ENCODE measurements at places on chromosomes 13 and 19.

DNA sequence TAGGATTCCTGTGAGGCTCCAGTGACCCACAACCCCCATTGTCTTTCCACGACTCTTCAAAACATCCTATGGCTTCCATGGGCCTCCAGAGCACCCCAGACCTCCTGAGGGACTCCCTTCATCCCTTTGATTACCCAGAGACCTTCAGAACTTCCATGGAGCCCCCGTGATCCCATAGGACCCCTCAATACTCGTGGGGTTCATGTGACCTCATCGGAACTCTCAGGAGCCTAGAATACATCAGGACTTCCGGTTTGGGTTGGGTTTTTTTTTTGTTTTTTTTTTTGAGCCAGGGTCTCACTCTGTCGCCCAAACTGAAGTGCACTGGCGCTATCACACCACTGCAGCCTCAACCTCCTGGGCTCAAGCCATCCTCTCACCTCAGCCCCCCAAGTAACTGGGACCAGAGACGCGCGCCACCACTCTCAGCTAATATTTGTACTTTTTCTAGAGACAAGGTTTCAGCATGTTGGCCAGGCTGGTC is 774 bp downstream of the ALDH16A1 start:
- DNase-seq = no peak

DNA sequence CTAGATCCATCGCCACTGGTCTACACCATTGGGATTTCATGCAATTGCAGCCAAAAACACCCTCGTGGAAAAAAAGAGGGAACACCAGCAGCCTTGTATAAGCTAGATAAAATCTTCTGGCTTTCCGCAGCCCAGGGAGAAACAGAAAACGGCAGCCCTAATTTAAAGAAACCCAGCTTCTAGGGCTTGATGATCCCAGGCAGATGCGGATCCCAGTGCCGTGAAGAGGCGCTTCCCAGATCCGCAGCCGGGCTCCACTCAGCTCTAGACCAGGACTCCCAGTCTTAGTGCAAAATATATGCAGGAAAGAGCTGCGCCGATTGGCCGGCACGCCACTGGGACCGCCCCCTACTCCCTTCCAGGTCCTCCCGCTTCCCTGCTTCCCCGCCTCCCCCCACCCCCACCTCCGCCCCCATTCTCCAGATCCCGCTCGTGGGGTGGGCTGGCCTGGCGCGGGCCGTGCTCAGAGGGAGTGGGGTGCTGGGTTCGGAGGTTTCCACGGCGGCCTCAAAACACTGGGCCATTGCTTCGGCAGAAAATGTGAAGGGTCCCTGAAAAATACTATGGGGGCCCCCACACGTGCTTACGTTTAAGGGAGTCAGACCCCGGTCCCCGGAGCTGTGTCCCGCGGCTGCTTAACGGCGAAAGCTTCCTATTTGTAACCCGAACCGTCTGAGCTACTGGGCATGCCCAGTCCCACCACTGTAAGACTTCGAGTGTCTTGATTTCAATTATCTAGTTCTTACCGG is 63.1 kb downstream of the SERP2 start:
- DNase-seq = peak; percentile 83

DNA sequence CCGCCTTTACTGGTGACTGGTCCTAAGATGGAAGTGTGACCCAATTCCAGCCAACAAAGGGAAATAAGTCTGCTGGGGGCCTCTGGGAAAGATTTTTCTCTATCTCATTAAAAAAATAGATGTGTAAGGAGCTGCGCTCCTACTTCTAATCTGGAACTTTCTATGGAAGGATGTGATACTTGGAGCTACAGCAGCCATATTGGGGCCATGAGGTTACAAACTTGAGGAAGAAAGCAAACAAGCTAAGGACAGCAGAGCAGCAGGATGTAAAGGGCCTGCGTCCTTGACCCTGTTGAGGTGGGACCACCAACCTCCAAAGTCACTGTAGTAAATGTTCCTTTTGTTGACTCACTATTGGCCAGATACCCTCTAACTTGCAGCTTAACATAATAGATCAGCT is 7.5 kb downstream of the GPR42 start:
- no peak for DNase-seq

- DNase-seq = no peak
Observed at GRCh38 chr13:71214821-71215220, 652.2 kb downstream of the DACH1 start.

- peak; percentile 93 for DNase-seq
Observed at GRCh38 chr13:111187960-111188541, 72.9 kb downstream of the ARHGEF7 start.

DNA sequence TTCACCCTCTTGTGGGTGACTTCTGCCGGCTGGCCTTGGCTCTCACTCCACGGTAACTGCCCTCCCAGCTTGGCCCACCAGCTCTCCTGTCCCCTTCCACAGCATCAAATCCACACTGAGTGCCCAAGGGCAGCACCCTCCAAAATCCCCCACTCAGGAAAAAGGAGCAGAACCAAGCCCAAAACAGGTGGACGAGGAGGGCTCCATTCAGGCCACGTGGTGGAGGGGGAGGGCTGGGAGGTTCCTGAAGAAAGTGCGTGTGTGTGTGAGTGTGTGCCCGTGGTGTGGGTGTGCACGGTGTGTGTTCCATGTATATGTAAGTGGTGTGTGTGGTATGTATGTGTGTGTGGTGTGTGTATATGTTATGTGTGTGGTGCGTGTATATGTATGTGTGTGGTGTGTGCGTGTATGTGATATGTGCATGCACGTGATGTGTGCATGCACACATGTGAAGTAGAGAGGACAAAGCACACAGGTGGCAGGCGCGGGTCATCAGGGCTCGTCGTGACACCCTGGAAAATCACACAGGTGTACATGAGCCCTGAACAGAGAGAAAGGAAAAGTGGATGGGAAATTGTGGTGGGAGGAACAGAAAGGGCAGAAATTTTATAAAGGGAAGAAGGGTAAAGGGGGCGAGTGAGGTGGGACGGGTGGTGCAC is 76.9 kb downstream of the COL4A1 start:
- no peak for DNase-seq

- no peak for DNase-seq
Observed at GRCh38 chr13:102947745-102948405, 102.0 kb downstream of the ERCC5 start.
